Natural killer cell treated with Interleukin-12 subunit alpha and Interleukin-12 subunit beta and Interleukin-15 and Interleukin-18, amount 100 ng/mL, for 72 hours (primary cell): ENCODE measurements at places on chromosomes 4 and X. TPM values are rescaled to one million over a fixed set of nuclear protein-coding genes. Genes with fewer than 3 reads are reported as not detected.

BTC gene
- not detected for total RNA-seq

BMPR1B gene
- total RNA-seq: not detected

CT45A10 gene
- not detected for total RNA-seq

PSAPL1 gene
- not detected for total RNA-seq

CFAP99 gene
- not detected for total RNA-seq

ITIH6 gene
- not detected for total RNA-seq

- DNase-seq: peak; percentile 76
Measured at GRCh38 chr4:38860788-38861424, 4.3 kb upstream of the TLR6 start.

- no peak for DNase-seq
Measured at GRCh38 chrX:140971099-140971795, 31.1 kb upstream of the SPANXB1 start.

GRCh38 chrX:38661561-38661960 is 100.2 kb downstream of the TSPAN7 start:
- DNase-seq: no peak

- DNase-seq: no peak
Measured at GRCh38 chrX:44906041-44906440, 33.1 kb downstream of the KDM6A start.

DNA sequence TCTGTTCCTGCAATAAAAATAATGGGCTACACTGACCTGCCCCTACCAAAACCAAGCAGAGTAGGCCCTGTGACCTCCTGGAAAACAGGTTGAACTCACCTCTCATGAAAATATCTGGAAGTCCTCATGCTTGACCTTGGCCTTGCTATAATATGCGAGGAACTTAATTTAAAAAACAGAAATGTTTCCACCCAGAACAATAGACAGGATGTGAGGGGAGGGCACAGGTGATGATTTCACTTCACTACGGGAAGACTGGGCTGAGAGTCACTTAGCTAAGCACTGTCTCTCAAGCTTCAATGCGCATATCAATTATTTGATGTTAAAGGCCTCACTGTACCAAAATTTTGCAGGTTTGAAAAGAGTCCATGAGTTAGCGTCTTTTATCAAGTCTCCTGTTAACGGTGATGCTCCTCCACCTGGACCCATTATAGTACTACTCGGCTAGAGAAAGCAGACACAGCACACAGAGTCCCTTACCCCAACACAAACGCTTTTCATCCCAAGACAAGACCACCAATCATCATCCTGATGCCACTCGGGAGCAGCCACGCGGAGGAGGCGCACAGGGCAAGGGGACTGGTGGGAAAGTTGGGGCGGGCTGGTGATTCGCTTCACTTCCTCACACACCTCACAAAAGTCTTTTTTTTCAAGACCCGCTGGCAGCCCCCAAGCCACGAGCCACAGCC is 25.9 kb downstream of the ZNF721 start:
- no peak for DNase-seq

DNA sequence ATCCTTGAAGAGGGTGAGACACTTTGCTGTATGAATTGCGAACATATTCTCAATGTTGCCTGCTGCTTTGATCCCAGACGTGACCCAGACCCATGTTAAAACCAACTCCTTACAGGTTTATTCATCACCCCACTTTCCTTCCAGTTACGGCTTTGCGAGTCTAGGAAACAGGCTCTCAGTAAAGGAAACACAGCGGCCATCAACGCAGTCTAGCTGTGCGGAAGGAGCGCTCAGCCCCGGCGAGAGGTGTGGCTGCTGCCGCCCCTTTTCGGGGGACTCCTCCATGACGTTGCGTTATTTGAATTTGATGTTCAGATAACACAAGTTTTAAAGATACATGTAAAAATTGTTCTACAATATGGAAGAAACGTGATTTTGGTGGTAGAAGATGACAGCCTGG is 206.4 kb upstream of the FAT1 start:
- DNase-seq: no peak

- DNase-seq: no peak
Measured at GRCh38 chrX:27966492-27966891, 14.8 kb downstream of the DCAF8L1 start.

DNA sequence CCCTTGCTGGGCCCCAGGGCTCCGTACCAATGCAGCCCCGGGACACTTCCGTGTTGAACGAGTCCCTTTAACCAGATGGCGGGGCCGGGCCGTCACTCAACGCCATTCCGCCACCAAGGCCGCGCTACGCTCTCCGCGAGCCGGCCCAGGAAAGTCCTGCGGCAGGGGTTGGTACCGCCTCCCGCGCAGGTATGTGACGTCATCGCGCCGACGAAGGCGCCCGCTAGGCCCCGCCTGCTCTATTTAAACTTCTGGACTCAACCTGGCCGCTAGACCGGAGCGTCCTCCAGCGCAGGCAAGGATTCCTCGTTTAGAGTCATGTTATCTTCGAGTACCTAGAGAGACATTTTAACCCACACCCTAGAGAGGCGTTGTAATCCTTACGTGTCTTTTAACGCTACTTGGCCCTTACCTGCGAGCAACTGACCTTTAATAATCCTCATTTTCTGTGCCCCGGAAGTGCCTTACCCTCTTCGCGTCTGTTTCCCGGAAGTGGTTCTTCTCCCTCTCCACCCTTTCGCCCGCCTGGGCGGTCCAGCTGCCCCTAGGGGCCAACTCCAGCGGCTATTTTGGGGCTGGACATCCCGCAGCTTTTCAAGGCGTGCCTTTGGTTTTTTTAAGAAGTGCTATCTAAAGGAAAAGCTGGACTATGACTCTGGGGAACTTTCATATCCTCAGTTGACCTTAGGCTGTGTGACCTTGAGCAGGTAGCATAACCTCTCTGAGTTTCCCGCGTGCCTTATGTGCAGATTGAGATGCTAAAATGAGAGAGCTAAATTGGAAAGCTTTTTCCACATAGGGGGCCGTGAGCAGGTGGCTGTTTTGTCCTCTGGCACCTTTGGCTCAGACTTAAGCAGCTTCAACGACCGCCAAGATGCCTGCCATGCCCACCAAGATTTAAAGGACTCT is at the start of gene PNPLA4:
Gene PNPLA4, minus strand, starts transcription at position 155 of the 909 bp plus-strand sequence. CDS start 1,294 bp downstream, outside the sequence.
- peak; percentile 93 for DNase-seq

- DNase-seq: no peak
Measured at GRCh38 chr4:111537871-111538270, 607.4 kb upstream of the FAM241A start.

- DNase-seq: no peak
Measured at GRCh38 chrX:53247928-53248327, 22.9 kb upstream of the KDM5C start.

DNA sequence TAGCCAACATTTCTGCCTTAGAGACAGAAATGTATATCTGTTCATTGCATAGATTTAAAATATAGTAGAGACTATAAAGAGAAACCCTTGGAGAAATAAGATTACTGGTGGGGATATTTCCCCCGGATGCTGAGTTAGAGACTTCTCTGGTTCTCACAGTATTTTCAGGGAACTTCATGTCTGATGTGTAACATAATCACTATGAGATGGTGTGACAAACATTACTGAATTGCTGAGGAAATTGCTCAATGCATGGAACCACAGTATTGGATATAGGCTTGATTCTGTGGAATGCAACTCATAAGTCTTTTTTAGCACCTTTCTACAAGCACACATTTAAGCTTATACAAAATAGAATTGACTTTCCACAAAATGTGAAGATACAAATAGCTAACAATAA is 152.7 kb downstream of the SOWAHB start:
- no peak for DNase-seq

DNA sequence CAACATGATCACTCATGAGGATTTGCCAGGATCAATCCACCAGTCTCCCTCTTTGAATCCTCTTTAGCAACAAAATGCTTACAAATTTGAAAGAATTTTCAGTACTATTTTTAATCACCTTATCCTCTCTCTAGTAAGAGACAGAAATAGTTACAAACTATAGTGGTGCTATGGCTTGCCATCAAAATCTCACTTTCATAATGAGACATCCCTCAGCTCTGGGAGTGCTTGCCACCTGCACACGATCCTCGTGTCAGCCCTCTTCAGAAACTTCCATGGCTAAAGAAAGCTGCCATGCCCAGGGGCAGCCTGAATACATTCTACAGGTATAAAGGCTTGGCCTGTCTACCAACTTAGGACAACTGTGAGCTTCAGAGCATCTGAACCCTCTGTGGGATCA is 5.1 kb upstream of the DHX15 start:
- DNase-seq: no peak
